ENCODE measurements at places on chromosomes 13 and 19.

GRCh38 chr19:58579473-58580142 is 6.5 kb upstream of the MZF1 start:
- no peak for DNase-seq

GRCh38 chr19:13083627-13084026 is 19.0 kb downstream of the LYL1 start:
- no peak for DNase-seq

DNA sequence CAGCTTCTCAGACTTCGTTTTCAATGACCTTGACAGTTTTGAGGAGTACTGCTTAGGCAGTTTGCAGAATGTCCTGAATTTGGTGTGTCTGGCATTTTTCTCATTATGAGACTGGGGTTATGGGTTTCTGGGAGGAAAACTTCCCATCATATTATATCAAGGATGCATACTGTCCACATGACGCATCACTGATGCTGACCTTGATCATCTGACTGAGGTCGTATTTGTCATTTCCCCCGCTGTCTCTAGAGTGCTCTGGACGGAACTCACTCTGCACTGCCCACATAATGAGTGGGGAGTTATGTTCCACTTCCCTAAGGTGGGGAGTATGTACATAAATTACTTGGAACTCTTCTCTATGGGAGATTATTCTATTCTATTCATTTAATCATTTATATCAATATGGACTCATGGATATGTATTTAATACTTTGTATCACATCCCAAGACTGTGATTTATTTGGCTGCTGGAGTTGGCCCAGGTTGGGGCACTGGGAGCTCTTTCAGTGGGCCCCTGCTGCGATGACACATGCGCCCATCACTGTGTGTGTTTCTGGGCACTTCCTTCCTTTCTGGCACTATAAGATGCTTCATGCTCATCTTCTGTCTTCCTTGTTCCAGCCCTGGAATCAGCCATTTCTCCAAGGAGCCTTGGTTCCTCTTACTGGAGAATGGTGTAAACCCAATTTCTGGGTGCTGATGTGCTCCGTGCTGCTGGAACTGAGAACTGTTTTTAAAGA is 138.6 kb downstream of the MIPEP start:
- DNase-seq = no peak

DNA sequence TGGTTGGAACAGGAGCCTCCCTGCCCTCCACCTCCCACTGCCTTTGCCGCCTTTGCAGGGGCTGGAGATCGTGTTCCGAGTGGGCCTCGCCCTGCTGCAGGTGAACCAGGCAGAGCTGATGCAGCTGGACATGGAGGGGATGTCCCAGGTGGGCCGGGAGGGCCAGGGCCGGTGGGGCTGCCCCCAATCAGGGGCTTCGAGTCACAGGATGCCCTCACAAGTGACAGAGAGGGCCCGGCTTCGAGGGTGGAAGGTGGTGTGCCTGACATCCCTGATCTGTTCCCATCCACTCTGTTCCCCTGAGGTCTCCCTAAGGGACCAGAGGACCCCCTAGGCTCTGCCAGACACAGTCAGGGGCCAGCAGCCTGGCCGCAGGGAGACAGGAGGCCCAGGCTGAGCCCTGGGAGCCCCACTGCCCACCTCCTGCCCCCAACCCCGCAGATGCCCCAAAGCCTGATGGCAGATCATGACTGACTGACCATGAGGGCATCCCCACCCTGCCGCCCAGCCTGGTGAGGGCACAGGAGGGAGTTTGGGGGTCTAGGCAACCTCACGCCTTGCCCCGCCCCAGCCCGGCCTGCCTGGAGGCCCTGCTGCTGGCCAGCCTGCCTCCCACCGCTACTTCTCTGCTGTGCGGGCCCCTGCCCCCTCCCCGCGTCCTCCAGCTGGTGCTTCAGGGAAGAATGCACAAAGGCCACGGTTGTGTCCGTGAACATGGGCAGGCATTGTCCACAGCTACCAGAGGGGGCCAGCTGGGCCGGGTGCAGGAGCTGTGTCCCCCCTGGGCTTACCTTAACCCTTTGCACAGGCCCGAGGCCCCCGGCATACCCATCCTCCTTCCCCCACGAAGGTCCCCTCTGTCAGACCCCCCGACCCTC is 21.8 kb downstream of the EVI5L start:
- no peak for DNase-seq

- no peak for DNase-seq
Observed at GRCh38 chr13:24142453-24142852, 18.1 kb upstream of the SPATA13 start.

DNA sequence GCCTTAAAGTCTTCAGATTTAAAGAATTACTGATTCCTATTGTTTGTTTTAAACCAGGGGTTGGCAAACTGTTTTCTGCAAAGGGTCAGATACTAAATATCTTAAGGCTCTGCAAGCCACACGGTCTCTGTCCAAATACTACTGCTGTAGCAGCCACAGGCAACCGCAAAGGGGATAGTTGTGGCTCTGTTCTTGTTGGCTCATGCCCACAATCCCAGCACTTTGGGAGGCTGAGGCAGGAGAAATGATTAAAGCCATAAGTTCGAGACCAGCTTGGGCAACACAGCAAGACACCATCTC is 22.4 kb downstream of the RANBP3 start:
- no peak for DNase-seq

DNA sequence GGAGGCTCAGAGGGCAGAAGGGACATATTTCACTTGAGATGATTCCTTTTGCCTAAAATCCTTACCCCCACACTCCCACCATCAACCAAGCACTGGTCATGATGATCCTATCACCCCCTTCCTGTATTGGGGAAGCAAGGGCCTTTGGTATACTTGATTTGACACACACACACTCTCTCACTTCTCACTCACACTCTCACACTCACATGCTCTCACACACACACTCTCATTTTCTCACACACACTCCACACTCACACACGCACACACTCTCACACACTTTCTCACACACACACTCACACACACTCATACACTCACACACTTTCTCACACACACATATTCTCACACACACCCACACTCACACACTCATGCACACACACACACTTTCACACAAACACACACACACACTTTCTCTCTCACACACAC is 8.6 kb downstream of the RGCC start:
- DNase-seq = no peak

GRCh38 chr13:42354241-42355091 is 82.5 kb downstream of the AKAP11 start:
- DNase-seq = no peak

DNA sequence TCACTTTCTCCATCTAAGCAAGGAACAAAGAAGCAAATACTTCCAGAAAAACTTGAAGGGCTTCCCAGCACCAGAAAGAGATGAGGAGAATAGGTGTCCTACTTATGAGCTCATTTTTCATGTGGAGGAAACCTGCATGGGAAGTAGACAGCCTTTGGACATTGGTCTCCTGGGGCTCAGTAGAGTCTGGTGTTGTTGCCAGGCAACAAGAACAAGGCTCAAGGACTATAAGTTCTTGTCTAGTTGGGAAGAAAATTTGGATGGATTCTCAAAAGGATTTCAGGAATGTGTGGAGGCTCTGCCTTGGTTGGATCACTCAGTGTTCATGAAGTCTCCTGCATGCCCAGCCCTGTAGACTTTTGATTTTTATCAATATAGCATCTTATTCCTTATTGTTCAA is 84.5 kb downstream of the MBNL2 start:
- no peak for DNase-seq

- DNase-seq = no peak
Observed at GRCh38 chr19:40503320-40503695, 36.5 kb downstream of the SPTBN4 start.

DNA sequence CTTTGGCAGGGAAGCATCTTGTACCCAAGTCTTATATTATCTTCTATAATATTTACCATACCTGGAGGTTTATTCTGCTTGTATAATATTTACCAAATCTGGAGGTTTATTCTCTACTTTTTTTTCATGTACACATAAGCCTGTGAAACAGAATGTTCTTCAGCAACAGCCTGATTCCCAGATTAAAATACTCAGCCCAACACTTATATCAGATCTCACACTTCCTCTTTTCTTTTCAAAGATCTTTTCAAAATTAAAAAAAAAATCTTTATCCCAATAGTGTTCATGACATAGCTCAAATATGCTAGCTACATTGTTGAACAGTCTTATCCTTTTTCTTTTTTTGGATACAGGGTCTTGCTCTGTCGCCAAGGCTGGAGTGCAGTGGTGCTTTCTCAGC is 300.7 kb downstream of the LMO7 start:
- DNase-seq = no peak
